ENCODE measurements at places on chromosomes 16 and 17. TPM values are rescaled to one million over a fixed set of nuclear protein-coding genes. Genes with fewer than 3 reads are reported as not detected.

DHRS7C gene
- not detected for total RNA-seq

DNA sequence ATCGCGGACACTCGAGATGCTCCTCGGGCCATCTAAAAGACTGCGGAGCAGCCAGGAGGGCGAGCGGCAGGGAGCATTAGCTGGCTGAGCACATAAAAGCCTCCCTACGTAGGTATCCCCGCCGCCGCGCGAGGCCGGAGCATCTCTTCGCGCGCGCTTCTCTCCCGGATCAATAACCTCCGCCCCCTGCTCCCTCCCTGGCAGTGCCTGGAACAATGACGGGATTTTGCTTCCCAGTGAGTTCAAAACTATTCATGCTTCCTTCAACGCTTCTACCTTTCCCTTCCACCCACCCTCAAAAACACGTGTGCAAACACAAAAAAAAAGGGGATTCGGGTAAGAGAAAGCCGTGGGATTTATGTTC, 984 bp downstream of the CENPV start:
- DNase-seq: peak; percentile 70

- DNase-seq: peak; percentile 64
Observed at GRCh38 chr17:66508896-66509844, 206.8 kb downstream of the PRKCA start.

DNA sequence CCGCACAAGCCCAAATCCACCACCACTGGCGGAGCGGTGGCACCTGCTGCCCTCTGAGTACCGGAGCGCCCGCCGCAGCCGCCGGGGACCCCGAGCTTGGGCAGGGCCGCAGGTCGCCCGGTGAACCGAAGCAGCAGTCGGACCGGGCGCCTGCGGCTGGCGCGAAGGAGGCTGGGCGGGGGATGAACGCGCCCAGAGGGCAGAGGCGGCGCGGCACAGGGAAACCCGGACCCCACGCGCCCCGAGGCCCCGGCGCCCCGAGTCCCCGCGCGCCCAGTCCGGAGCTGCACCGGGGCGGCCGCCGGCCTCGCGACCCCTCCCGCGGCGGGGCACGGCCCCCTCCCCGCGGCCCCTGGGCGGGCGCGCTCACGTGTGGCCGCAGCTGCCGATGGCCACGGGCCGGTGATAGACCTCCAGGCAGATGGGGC, 393 bp downstream of the RNF166 start:
- DNase-seq: no peak

NPB gene
- 0.13 TPM for total RNA-seq

CCDC144A gene
- 0.43 TPM for total RNA-seq

RTN4RL1 gene
- total RNA-seq: 1.8 TPM

DNA sequence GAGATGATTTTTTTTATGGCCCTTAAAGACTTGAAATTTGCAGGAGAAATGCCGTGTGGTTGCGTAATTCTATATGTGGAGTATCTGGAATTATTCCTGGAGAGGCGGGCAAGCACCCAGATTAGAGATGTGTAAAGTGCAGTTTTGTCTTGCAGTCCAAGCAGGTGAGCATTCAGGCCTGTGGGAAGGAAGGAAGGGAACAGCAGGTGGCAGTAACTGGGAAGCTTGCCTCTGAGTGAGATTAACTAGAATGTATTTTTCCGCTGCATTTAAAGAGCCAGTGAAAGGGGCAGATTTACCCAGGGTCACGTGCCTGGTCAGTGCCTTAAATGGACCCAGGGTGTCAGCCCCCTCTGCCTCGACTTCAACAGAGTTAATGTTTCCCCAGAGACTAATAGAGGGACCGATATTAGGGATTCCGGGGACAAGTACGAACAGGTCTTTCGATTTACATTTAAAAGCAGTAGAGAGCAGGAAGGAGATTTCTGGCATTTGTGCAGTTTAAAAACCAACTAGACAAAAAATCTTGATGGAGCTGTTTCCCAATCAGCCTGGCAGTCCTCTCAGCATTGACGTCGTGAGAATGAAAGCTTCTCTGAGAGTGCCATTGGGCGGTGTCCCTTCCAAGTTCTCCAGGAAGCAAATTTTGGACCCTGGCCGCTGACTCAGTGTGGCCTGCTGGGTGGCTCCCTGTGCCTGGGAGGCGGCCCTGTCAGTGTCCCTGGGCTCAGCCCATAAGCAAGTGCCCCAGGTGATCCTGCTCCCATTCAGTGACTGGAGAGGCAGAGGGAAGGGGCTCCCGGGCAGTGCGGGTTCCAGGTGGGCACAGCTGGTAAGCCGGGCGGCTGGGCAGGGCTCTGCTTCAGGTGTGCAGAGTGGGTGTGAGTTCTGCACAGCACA, 38.2 kb downstream of the KSR1 start:
- peak; percentile 92 for DNase-seq

- DNase-seq: no peak
Observed at GRCh38 chr16:57413301-57413730, 8.7 kb downstream of the CCL17 start.
